GDM1 (cell line): ENCODE measurements at places on chromosomes 3 and 15.

GRCh38 chr3:42718338-42718737, 15.7 kb upstream of the HHATL start:
- no peak for DNase-seq

- DNase-seq: no peak
Observed at GRCh38 chr3:99365396-99365795, 273.0 kb upstream of the COL8A1 start.

DNA sequence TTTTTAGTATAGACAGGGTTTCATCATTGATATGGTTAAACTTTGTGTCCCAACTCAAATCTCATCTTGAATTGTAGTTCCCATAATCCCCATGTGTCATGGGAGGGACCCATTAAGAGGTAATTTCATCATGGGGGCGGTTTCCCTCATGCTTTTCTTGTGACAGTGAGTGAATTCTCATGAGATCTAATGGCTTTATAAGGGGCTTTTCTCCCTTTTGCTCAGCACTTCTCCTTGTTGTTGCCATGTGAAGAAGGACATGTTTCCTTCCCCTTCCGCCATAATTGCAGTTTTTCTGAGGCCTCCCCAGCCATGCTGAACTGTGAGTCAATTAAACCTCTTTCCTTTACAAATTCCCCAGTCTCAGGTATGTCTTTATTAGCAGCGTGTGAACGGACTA, 20.2 kb upstream of the ZNF710 start:
- DNase-seq: no peak

DNA sequence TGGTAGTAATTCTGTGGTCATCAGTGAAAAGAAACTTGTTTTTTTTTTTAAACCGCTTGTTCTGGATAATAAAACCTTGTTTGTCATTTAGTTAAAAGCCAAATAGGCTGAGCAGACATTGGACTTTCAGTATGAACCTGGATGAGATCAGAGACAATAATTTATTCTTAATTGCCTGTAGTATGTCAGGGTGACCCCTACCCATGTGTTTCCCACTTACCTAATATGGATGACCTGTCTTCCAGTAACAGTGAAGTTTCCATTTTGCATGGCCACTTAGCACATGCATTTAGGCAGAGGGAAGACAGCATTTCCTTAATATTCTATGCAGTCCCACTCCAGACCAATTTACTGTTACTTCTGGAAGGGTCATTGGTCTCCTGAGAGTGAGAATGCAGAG, 87.6 kb upstream of the CFAP20DC start:
- DNase-seq: no peak

- DNase-seq: no peak
Observed at GRCh38 chr15:29278436-29279105, 8.9 kb upstream of the NSMCE3 start.
